Cerebellar nuclear complex (tissue), 1 donor: ENCODE measurements at places on chromosomes 2 and 18.

DNA sequence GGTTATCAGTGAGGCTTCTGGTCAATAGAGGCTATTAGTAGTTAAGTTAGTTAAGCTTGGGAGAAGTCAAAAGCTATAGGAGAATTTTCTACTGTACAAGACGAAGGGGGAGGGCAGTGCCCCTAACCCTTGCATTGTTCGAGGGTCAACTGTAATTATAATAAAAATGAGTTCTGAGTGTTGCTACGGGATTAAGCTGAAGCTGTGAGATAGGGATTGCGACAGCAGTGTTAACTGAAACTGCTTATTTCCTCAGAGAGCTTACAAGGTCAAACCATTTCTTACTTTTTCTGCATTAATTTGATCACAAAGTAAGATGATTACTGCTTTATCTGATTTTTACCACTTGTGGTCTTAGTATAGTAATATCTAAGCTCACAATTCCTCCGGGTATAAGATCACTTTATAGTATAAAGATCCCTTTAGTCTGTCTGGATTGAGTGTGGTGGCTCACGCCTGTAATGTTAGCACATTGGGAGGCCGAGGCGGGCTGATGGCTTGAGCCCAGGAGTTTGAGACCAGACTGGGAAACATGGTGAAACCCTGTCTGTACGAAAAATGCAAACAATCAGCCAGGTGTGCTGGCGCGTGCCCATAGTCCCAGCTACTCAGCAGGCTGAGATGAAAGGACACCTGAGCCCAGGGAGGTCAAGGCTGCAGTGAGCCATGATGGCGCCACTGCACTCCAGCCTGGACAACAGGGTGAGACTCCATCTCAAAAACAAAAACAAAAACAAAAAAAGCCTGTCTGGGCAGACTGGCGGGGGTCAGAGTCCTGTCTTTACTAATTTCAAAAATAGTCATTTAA lies 119.5 kb upstream of the TLK1 start:
- no peak for DNase-seq

GRCh38 chr2:174614261-174614660 lies 16.7 kb upstream of the WIPF1 start:
- no peak for DNase-seq

GRCh38 chr2:209472112-209472832 lies 48.4 kb downstream of the MAP2 start:
- DNase-seq = no peak

GRCh38 chr2:188414411-188414810 lies 122.7 kb downstream of the GULP1 start:
- no peak for DNase-seq

GRCh38 chr2:47230418-47230817 lies 75.3 kb upstream of the STPG4 start:
- DNase-seq = no peak

GRCh38 chr2:64349131-64349530 lies 104.8 kb upstream of the LGALSL start:
- no peak for DNase-seq

- DNase-seq = no peak
These were observed 782.7 kb upstream of the SOX11 start for GRCh38 chr2:4909346-4910009.

DNA sequence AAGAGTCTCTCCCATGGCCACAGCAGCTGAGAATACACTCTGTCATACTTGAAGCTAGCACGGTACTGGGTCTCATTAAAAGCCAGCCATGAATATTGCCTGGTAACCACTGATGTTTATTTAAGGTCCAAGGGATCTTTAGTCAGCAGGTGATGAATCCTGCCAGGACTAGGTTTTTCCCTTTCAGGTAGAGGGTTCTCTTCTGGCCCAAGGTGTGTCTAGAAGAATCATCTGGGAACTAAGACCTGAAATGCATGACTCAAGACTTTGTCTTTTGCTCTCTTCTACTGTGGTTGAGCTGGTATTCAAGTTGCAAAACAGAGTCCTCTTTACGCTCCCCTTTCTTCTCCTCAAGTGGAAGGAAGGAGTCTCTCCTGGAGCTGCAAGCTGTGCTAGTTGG lies 400.5 kb upstream of the FSIP2 start:
- no peak for DNase-seq

DNA sequence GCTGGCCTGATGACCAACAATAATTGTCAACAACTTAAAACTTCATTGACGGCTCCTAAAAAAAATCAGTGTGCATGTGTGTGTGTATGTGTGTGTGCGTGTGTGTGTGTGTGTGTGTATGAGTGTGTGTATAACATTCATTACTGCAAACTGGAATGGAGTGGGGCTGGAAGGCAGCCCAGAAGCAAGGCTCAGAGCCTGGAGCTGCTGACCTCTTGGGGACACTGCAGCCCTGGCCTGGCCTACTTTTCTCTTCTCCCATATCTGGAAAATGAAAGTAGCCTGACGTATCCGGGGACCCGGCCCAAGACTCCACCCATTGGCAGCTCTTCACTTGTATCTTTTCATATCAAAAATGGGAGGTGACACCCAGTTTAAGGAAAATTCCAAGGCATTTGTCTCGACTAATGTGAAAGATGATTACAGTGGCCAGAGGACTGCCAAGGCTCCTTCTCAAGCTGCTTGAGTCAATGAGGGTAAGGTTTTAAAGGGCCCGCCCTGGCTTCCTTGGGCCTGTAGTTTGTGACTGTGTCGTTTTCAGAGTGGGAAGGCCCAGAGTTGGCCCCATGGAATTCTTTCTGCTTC lies 72.4 kb upstream of the IL1R1 start:
- no peak for DNase-seq

- DNase-seq = no peak
These were observed 14.4 kb upstream of the TMEM131 start for GRCh38 chr2:98009887-98010760.

GRCh38 chr2:71554028-71554705 lies 100.8 kb downstream of the DYSF start:
- no peak for DNase-seq

DNA sequence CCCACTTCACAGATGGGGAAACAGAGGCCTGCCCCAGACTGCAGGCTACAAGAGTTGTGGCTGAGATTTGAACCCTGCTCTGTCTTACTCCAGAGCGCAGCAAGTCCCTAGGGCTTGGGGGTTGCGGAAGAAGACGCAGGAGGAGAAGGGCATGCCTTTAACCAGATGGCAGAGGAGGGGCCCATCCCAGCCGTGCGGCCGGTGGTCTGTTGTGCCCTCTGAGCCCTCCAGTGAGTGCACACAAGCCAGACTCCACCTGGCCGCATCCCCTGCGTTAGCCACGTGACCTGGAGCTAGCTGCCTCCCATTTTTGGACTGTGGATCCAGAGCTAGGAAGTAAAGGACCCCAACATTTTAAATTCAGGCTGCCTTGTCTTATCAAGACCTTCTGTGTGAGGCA lies 2.8 kb downstream of the KCNIP3 start:
- DNase-seq = no peak

GRCh38 chr18:54210463-54210862 lies 14.0 kb downstream of the MBD2 start:
- no peak for DNase-seq

GRCh38 chr2:208025037-208025813 lies at the start of gene PLEKHM3:
PLEKHM3 (minus strand) TSS chr2:208025527; CDS start chr2:208001639, 23,888 bp downstream.
- peak; percentile 26 for DNase-seq

DNA sequence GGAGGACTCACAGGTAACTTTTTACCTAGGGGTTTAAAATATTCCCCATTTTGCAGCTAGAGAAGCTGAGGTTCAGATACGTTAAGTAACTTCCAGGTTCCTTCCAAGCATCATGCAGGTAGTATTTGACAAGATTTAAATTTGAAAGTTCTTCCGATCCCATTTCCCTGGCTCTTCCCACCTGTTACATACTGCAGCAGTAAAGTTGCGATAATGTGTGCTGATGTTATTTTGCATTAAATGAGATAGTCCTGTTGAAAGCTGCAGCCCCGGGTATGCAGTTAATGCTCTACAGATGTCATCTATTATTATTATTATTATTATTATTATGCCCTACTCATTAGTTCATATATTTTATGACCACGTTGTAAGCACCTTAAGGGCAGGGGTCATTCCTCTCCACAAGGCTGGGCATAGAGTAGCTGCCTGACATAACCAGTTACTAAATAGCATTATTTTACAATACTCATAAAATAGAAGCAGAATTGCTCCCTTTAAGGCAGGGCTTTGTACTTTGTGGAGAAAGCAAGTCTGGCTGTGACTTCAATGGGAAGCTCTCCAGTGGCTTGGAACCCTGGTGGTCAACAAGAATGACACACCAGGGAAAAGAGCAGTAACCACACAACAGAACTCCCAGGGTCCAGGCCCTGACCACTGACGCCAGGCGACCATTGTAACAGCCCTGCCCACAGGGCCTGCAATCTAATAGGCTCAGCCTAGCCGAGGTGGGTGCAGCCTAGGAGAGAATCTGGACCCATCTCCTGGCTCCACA lies 112.0 kb upstream of the STPG4 start:
- DNase-seq = no peak

DNA sequence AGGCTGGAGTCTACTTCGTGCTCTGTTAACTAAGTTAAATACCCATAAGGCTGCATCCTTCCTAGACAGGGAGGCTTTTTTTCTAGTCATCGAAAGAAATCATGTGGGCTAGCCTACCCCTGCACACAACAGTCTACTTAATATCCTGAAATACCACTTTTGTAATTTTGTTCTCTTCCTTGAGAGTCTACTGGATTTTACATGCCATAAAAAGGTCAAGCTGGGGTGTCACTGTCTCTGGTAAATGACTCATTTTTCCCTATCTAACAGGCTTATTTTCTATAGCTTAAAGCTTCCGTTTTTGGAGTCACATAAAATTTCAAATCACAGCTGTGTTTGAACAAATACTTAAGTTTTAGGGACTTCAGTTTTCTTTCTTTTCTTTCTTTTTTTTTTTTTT lies 10.7 kb upstream of the STAM2 start:
- DNase-seq = no peak

GRCh38 chr18:57784034-57784800 lies 18.9 kb downstream of the ATP8B1 start:
- no peak for DNase-seq

GRCh38 chr2:192444286-192444838 lies 249.6 kb upstream of the TMEFF2 start:
- DNase-seq = no peak
